ENCODE measurements at places on chromosomes 1 and 21. TPM values are rescaled to one million over a fixed set of nuclear protein-coding genes. Genes with fewer than 3 reads are reported as not detected.

DNA sequence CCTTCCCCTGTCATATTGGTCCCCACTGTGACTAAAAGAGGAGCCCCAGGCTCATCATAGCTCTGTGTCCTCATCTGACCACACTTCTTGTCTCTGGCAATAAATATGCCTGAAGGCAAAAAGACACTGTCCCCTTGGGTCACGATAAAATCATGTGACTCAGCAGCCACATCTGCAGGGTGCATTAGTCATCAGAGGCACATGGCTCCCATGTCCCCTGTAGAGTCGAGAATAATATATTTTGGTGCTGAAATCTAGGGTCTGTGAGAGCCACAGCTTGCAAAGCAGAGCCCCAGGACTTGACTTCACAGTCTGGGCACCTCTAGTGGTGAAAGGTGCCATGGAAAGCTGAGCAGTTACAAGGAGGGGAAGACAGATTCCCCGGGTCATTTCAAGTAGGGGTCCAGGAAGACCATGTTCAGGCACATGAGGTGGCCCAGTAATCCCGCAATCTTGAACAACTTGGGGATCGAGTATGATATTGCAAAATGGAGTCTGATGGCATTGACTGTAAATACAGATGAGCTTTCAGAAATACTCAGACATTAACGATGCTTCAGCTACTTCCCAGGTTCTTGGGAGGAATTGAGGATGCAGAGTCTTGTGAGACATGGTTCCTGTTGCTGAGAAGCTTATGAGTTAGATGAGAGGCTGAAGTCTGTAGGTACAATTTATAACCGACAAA lies 68.6 kb downstream of the SLC35F3 start:
- no peak overlapping the region for H3K4me3 ChIP-seq
- no peak overlapping the region for H3K27ac ChIP-seq
- DNase-seq, result no peak
- H3K4me1 ChIP-seq, result no peaks in the 10 kb centered on the region
- H3K36me3 ChIP-seq, result no peaks in the 10 kb centered on the region
- H3K27me3 ChIP-seq, result no peaks in the 10 kb centered on the region

- H3K36me3 ChIP-seq, result no peaks in the 10 kb centered on the region
- H3K4me3 ChIP-seq, result no peak overlapping the region
- no peaks in the 10 kb centered on the region for H3K27me3 ChIP-seq
- no peak overlapping the region for H3K27ac ChIP-seq
- no peaks in the 10 kb centered on the region for H3K4me1 ChIP-seq
Observed at GRCh38 chr1:94362466-94363058, 55.6 kb upstream of the ABCD3 start.

DNA sequence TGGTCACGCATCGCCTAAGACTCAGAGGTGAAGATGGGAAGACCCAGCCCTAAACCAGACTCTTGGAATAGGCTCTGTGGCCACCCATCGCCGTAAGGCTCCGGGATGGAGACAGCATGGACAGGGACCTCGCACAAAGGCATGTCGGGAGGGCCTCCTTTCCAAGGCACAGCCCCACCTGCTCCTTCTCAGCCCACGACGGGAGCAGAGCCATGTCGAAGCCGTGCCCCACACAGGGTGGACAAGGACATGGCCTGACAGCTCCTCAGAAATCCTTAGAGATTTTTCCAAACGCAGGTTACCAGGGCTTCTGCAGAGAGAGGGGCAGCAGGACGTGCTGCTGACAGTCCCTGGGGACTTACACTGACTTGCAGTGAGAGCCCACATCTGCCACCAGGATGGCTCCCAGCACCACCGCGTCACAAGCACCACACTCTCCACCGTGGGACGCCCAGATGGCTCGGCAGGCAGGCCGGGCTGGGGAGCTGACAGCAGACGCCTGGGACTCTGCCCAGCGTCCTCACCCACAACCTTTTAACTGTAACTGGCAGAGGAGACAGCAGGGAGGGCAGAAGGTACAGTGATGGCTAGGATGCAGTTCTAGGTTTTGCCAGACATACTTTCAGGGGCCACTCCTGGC lies 12.0 kb downstream of the SSU72 start:
- no peaks in the 10 kb centered on the region for H3K27me3 ChIP-seq
- no peak for DNase-seq
- H3K36me3 ChIP-seq, result peaks cover 8% of the 10 kb centered on the region
- peaks cover 21% of the 10 kb centered on the region for H3K4me1 ChIP-seq

GRCh38 chr1:6869545-6869944 lies 84.3 kb downstream of the CAMTA1 start:
- H3K4me1 ChIP-seq, result peaks cover 13% of the 10 kb centered on the region
- no peaks in the 10 kb centered on the region for H3K27me3 ChIP-seq
- no peaks in the 10 kb centered on the region for H3K36me3 ChIP-seq

Gene HES3
- total RNA-seq, result not detected

DNA sequence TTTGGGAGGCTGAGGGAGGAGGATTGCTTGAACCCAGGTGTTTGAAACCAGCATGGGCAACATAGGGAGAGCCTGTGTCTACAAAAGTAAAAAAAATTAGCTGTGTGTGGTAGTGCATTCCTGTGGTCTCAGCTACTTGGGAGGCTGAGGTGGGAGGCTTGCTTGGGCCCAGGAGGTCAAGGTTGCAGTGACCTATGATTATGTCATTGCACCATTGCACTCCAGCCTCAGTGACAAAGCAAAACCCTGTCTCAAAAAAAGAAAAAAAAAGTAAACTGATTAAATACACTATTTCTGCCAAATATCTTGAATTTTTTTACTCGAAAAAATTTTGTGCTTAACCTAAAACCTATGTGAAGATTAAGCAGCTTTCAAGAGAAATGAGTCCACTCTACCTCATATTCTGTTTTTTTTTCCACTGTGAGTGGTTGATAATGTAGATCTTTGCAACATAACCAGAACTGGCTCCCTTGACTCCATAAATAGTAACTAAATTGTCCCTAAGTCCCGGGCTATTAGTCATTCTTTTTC lies 19.4 kb upstream of the ZNF281 start:
- no peaks in the 10 kb centered on the region for H3K4me1 ChIP-seq
- DNase-seq, result no peak
- no peaks in the 10 kb centered on the region for H3K27me3 ChIP-seq
- H3K36me3 ChIP-seq, result no peaks in the 10 kb centered on the region
- no peak overlapping the region for H3K27ac ChIP-seq
- no peak overlapping the region for H3K4me3 ChIP-seq

DNA sequence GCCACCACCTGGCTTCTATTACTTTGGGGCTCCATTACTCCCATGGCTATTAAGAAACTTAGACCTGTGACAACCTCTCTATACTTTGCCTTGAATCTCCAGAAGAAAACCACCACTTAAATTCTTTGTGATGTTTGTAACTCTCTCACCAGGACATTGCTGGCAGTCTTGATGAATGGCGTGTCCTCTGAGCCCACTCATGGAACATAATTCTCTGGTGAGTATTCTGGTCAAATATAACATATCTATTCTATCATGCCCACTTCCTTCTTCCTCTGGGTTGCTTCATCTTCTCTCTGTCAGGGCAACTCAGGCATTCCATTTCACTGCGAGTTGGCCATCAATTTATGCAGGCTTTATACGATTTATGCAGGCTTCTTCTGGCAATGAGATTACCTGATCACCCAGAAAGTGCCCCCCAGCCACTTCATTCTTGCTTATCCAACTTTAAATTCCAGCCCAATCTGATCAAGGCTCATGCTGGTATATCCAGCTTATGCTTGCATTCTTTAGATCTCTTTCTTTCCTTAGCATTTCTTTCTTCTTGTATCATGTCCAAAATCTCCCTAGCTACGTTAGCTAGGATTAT lies 112.0 kb upstream of the CHRM3 start:
- no peak overlapping the region for H3K27ac ChIP-seq
- DNase-seq, result no peak
- H3K4me1 ChIP-seq, result no peaks in the 10 kb centered on the region

GRCh38 chr1:60589916-60590315 lies 492.4 kb upstream of the NFIA start:
- H3K27ac ChIP-seq, result no peak overlapping the region
- H3K36me3 ChIP-seq, result no peaks in the 10 kb centered on the region
- no peaks in the 10 kb centered on the region for H3K4me1 ChIP-seq
- H3K27me3 ChIP-seq, result no peaks in the 10 kb centered on the region
- no peak for DNase-seq

Gene LCE1E
- total RNA-seq, result not detected
